ENCODE measurements at places on chromosomes 2 and 18. TPM values are rescaled to one million over a fixed set of nuclear protein-coding genes. Genes with fewer than 3 reads are reported as not detected.

The STK11IP gene
- 19.3 TPM for total RNA-seq

The CHRNA1 gene
- not detected for total RNA-seq

The ACTG2 gene
- total RNA-seq: 0.23 TPM

The COLEC12 gene
- total RNA-seq: 0.03 TPM

The CDCA7 gene
- total RNA-seq: 48.6 TPM

The LIMS3 gene
- total RNA-seq: not detected

The LDAH gene
- total RNA-seq: 14.4 TPM

The LRP1B gene
- not detected for total RNA-seq

Data from A549 treated with Mapracorat at 1 μM for 4 hours (cell line).